ENCODE measurements at places on chromosomes 12 and 14. TPM values are rescaled to one million over a fixed set of nuclear protein-coding genes. Genes with fewer than 3 reads are reported as not detected.

SSTR1 gene
- total RNA-seq = not detected

RDH12 gene
- not detected for total RNA-seq

TTC7B gene
- 2.9 TPM for total RNA-seq

SUOX gene
- total RNA-seq = 2.4 TPM

ZNF219 gene
- 6.2 TPM for total RNA-seq

MMP19 gene
- not detected for total RNA-seq

SOX5 gene
- total RNA-seq = not detected

MANSC4 gene
- not detected for total RNA-seq

KLHDC1 gene
- total RNA-seq = 2.4 TPM

IAPP gene
- total RNA-seq = not detected

CLEC1B gene
- total RNA-seq = not detected

DNA sequence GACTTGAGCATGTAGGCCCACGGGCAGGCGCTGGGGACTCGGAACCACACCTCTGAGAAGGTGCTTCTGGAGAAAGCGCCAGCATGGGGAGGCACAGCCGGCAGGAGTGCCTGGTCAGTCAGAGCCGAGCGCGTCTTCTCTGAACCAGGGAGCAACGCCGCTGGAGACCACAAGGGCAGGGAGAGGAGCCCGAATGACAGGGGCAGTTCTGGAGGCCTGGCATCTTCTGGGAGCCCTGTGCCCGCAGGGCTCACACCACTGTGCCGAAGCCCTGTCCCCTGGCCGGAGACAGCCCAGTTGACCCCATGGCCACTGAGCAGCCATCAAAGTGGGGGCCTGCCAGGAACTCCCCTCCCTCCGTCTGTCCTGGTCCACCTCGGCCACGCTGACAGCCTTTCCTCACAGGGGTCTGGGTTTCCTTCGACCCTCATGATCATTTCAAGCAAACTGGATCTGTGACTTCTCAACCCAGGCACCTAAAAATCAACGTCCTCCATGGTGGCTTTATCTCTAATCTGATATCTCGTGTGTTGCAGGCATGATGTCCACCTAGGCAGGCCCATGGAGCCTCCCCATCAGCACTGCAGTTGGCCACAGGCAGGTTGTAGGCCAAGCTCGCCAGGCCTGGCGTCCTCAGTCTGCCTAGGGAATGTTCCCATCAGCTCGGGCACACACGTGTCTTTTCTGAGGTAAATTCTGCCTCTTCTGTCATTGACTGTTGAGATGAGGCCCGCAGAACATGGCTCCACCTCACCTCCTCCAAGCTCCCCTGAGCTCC, 299.3 kb upstream of the RTL1 start:
- DNase-seq = no peak

GRCh38 chr14:64218344-64219240, 75.6 kb downstream of the ESR2 start:
- no peak for DNase-seq

- no peak for DNase-seq
Measured at GRCh38 chr12:47747126-47747525, 11.6 kb downstream of the RAPGEF3 start.

DNA sequence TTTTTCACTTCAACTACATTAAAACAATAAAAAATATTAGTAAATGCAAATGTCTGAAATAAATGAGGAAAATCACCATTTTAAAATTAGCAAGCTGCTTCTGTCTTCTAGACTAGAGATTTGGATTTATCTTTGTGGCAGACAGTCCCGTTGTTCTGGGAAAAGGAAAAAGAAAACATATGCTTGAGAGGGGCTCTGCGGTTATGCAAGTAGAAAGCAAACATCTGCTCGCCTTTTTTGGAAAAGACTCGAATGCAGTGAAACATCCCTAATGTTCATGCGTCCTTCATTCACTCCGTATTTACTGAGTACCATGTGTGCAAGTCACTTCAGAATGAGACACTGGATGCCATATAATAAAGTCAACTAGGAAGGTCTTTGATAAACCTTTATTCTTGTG, 44.9 kb downstream of the IFNG start:
- no peak for DNase-seq

DNA sequence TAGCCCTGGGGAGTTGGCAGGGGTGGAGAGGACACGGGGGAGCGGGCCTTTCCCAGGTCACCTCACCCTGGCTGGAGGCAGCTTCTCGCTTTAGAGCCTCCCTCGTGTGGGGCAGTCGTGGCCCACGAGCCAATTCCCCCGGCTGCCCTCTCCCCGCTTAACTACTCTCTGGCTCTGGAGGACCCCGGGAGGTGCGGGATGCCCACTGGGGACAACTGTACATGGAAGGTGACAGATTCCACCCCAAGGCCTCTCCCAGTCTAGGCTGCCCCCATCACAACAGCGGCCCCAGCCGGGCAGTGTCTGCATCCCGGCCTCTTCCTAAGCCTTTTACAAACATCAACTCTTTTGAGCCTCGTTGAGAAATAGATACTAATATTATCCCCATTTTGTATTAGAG, 78.1 kb downstream of the KIF26A start:
- DNase-seq = no peak

- no peak for DNase-seq
Measured at GRCh38 chr12:26279091-26279490, 83.7 kb downstream of the SSPN start.

GRCh38 chr12:93778766-93779165, 101.6 kb downstream of the CRADD start:
- DNase-seq = no peak

DNA sequence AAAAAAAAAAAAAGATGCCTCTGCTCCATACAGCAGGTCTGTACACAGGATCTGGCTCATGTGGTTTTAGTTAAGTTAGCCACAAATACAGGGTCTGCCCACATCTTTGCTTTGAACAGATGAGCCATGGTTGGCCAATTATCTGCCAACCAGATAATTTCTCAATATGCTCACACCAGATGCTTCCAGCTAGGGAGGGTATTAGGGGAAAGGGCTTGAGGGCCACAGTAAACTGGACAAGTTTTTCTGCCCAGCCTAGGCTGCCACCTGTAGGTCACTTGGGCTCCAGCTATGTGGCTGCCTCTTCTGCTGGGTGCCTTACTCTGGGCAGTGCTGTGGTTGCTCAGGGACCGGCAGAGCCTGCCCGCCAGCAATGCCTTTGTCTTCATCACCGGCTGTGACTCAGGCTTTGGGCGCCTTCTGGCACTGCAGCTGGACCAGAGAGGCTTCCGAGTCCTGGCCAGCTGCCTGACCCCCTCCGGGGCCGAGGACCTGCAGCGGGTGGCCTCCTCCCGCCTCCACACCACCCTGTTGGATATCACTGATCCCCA, 776 bp downstream of the RDH5 start:
- no peak for DNase-seq
